Inflammatory macrophage treated with lipopolysaccharide for 1 hour (primary cell): ENCODE measurements at places on chromosomes 12 and 14.

DNA sequence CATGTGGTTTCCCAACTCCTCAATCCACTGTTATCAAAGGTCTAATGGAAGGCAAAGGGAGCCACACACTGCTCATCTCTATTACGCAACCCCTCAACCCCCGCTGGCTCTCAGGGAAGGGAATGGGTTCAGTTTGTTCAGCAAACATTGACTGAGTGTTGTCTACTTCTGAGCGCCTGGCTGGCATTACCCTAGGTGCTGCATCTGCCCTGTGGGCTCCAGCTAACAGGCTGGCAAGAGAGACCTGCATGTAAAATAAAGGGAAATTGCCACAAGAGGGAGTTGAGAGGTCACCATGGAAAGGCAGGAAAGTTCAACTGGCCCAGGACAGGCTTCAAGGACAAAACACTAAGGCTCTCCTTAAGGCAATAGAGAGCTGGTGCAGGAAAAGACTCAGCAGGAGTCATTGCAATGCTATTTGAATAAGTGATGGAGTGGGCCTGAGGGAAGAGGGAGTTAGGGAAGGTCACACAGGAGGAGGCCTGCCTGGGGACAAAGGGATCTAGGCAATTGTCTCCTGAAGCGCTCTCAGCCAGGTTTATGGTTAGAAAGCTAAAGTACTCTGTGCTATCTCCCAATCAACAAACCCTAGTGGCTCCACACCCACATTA is 5.5 kb upstream of the ZNF740 start:
- peak; percentile 42 for DNase-seq

- DNase-seq, result no peak
Observed at GRCh38 chr14:71411738-71412137, 504.5 kb downstream of the PCNX1 start.

GRCh38 chr14:66459603-66460002 is 26.6 kb upstream of the CCDC196 start:
- DNase-seq, result no peak

DNA sequence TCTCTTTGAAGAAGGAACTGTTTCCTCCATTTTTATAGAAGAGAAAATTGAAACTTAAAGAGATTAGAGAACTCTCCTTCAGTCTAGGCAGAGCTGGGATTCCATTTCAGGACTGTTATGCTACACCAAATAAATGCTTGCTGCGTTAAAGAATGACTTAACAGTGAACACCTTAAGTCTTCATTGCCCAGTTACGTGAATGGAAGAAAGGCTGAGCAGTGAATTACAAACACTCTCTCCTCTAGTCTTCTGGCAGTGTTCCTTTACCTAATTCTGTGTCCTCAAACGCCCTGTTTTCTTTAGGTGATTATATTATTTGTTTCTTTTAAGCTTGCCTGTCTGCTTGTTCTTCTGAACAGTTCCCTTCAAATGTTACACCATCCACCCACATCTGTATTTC is 59.7 kb downstream of the RCOR1 start:
- no peak for DNase-seq

DNA sequence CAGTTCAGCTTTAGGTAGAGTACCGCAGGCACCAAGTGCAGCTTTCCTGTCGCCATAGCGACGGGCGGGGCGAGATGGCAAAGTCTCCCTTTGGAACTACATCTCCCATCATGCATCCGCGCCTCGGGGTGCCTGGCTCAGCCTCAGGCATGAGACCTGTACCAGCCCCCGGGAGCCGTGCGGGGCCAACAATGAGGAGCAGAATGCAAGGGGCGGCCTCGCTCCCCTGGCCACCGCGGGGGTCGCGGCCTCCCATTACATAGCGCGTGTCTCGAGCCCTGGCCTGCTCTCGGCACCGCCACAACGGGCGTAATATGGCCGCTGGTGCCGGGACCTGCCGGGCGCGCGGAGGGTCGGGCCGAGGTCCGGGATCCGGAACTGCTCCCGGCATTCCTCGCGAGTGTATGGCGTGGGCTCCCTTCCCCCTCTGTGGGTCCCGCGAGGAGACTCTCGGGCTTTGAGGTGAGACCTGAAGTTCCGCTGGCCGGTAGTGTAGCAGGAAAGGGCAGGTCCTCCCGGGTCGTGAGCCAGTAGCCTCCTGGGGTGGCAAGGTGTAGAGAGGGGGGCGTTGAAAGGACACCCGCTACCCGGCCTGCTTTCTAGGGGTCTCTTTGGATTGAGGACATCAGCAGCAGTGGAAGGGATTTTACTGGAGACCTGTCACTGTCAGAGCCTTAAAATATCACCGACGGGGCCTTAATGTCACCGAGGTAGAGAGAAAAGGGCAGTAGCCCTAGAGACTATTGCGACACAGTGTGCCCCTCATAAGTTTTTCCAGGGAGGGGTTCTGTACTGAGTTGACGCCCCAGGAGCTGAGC is at the start of gene THTPA:
Gene THTPA (plus strand): TSS at position 390 of the 818 bp plus-strand sequence. CDS start 487 bp downstream, outside the sequence.
- peak; percentile 83 for DNase-seq

GRCh38 chr12:118103601-118104382 is at the start of gene VSIG10:
Gene VSIG10 (minus strand): TSS chr12:118104011. CDS start chr12:118103671, 340 bp downstream.
- peak; percentile 64 for DNase-seq

GRCh38 chr12:97630356-97630755 is 167.8 kb downstream of the RMST start:
- DNase-seq, result no peak

GRCh38 chr14:70282666-70283065 is 76.8 kb downstream of the COX16 start:
- no peak for DNase-seq

DNA sequence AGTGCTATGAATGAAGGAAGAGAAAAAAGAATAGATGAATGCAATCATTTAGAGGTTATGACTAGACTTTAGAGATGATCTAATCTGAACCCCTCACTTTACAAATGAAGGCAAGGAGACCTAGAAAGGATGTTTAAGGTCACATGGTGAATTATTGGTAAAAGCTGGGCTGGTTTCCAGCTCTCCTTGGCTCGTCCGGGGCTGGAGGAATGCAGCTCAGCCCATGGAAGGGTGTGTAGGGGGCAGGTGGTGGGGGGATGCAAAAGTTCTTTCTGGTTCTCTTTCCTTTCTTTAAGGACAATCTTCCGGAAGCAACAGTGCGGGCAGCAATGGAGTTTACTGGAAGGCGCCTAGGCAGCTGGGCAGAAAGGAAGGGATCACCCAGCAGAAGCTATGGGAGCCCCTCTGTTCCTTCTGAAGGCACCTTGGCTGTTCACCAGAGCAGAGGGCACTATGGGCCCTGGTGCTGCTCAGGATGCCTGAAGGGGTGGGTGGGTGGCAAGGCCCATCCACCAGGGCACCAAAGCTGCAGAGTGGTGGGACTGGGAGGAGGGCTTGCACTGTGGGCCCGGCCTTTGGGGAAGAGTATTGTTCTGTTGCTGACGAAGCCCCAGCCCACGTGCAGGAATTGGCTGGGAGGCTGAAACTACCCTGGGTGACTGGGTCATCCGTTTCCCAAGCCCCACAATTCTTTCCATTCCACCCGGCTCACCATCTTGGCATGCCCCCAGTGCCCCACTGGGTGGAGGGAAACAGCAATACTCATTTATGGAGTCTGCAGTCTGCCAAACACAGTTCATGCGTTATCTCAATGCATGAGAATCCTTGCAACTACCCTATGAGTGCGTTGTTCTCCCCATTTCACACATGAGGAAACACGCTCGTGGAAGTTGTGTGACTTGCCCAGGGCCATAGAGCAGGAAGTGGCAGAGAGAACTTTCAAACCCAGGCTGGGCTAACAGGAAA is 78.2 kb downstream of the IRF2BPL start:
- DNase-seq, result no peak

DNA sequence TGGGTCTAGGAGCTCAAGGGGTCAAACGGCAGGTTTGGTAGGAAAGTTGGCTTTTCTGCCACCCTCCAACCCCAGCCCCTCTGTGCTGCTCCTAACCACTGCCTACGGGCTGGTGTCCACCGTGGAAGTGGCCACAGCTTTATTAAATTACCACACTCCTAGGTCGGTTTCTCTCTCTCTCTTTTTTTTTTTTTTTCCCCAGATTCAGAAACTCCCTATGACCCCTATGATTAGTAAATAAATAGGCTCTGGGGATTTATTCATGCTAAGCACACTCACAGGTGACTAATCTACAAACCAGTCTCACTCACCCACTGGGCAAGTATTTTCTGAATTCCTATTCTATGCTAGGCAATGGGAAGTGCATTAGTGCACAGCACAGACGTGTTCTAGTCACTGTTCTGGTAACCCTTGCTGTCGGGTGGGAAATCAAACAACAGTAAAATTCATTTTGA is 8.7 kb upstream of the DDX47 start:
- DNase-seq, result no peak

- DNase-seq, result no peak
Observed at GRCh38 chr12:100743060-100743459, 51.5 kb upstream of the ANO4 start.

DNA sequence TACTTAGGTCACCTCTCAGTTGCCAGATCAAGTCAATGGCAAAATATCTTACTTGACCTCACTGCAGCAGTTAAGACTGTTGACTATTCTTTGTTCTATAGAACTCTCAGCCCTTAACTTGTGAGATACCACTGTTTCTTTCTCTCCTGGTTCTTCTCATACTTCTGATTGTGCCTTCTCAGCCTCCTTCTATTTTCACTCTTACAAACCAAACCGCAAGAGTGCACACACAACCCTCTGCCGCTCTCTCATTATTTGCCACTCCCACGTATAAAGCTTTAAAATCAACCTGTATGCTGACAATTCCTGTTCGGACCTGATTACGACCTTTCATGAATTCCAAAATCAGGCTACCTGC is 4.5 kb downstream of the E2F7 start:
- no peak for DNase-seq

DNA sequence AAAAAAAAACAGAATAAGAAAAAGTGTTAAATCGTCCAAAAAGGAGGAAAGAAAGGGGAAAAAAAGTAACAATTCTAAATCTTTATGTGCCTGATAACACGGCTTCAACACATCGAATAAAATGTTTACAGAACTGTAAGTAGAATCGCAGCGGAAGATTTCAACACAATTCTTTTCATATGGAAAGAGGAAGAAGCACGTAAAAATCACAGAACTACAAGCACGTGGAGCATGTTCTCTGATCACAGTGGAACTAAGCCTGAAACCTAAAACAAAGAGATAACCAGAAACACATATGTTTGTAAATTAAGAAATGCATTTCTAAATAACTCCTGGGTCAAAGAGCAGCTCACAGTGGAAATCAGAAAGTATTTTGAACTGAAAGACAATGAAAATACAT is 8.7 kb downstream of the CLEC7A start:
- peak; percentile 88 for DNase-seq

DNA sequence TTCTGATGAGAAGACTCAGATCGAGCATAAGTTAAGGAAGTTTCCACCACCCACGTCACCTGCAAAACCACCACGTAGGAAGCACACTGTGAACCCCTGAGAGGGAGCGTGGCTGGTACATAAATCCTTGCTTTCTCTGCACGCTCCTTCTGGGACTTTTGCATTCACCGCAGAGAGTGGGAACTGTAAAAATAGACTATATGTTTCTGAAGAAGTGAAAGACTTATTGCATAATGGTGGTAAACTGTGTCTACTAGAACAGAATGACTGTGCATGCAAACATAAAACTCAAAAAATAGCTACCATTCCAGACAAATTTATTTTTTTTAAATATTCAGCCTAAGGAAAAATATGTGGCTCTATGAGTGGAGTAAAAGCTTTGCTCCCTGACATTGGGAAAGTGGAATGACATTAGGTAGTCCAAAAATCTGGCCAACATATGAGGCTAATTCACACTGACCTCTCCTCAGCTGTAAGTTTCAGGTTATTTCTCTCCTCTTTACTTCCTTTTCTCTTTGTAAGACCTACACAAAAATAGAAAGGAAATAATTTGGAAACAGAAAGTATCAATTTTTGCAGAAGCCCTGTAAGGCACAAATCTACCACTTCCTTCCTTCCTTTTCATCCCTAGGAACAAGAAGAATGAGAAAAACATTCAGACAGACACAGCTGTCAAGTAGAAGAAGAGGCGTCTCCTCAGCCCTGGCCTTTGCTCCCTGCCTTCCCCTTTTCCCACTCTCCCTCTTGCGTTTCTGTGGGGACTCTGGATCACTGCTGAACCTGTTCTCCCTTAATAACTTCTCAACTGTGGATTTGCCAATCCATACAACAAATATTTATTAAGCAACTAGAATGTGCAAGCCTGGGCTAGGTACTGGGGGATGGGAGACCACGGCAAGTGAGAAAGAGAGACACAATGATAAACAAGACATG is 264.3 kb upstream of the FOXN3 start:
- peak; percentile 48 for DNase-seq

- no peak for DNase-seq
Observed at GRCh38 chr14:75181293-75182062, 5.1 kb upstream of the TMED10 start.

GRCh38 chr12:39627914-39628313 is 8.3 kb upstream of the ABCD2 start:
- no peak for DNase-seq

- no peak for DNase-seq
Observed at GRCh38 chr12:84480803-84481202, 431.8 kb downstream of the SLC6A15 start.

GRCh38 chr12:129119537-129119936 is 266.3 kb downstream of the GLT1D1 start:
- DNase-seq, result no peak

DNA sequence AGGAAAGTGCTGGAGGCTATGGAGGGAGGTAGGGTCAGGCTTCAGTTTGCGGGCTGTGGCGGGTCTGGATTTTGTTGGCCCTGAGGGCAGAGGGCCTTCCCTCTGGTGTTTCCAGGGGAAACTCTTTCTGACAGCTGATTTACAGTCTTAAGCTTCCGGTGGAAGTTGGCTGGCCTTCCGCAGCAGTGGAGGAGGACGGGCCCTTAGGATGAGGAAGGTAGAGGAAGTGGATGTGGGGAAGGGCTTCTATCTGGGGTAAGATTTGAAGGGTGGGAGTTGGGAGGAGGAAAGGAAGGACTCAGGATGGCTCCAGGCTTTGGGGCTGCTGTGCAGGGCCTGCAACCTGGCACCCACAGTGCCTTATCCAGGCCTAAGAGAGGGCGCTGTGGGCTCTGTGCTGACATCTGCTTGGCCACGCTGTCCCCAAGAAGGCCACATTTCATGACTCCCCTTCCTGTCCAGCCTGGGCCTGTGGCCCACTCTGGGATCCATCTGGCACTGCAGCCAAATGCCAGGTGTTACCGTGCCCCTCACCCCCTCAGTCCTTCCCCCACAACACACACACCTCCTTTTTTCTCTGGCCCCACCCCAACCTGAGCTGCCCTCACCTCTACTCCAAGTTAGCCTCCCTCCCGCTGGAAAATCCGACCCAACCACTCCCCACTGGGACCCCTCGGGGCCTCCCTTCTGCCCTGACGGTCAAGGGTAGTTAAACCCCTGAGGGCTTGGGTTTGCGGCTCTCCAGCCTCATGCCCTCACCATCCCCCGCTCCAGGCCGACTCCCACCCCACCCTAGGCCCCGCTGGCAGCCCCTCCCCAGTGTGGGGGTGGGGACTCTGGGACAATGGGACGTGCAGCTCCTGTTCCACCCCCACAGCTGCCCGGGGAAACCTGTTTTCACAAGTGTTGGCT is 7.7 kb upstream of the PPP1R13B start:
- DNase-seq, result no peak

GRCh38 chr14:53180272-53181221 is 27.4 kb upstream of the DDHD1 start:
- DNase-seq, result peak; percentile 16
